ENCODE measurements at places on chromosomes 6 and 20.
A peak's percentile ranks its signal among the peaks of the same experiment; 100 is the strongest.

DNA sequence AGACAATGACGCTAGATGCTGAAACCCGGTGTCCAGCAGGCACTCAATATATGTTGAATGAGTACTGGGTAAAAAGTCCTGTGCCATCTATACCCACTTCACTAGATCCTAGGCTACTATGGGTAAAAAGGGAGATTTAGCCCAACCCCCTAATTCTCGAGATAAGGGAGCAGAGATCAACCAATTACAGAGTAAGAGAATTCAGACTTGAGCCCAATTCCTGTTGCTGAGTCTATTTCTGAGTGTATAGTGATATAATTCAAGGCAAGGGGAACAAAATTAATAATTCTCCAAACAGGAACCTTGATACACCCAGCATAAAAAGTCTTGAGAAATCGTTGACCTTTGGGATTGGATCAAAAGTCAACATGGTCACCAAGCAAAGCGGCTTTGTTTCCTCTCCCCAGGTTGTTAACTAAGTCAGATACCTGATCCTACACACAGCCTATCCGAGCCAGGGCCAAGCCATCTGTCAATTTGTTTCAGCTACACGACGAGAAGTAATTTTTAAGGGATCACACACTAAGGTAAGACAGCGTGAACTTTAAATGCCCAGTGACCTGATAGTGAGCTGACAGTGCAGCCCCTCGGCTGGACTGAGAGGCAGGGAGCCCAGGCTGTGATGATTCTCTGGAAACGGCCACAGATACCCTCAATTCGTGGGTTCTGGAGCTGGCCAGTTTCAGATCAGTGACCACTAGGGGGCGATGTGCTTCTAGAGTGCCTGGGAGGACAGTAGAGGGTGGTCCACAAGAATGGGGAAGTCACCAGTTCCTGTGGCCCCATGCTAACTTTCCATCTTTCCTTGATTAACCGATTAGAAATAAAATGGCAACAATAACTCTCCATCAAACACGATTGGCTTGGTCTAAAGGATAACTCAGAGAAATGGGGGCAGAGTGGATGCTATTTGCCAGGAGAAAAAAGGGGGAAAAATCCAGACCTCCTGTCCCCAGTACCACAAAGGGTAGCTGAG is 46.2 kb downstream of the SLC22A23 start:
- DNase-seq: no peak

DNA sequence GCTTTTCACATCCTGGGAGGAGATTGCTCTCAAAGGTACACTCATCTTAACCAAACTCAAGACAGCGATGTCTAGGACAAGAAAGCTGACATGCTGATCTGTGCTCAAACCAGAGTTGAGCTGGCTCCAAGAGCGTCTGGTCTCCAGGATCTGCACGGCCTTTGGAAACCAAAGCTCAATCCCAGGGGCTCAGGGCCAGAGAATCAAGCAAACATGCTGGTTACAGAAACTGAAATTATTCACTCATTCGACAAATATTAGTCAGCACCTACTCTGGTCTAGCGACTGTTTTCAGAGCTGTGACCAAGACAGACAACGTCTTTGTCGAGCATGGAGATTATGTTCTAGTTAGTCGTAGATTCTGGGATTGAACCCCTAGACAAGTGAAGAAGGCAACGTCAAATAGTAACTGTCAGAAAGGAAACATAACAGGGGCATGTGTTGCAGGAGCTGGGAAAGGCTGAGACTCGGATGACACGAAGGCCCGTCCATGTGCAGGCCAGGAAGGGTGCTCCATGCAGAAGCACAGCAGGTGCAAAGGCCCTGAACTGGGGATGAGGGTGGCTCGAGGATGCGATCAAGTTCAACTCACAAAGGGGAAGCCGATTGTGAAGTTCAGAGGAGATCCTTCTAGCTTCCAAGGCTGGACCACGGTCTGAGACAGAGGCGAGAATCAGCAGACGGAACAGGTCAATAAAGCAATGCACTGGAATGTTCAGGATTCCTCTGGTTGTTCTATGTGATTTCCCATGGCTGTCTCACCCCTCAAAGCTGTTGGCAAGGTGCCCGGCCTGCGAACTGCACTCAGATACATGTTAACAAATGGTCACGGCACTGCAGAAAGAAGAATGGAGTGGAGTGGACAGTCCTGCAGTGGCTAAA is 12.5 kb upstream of the PCK1 start:
- no peak for DNase-seq

DNA sequence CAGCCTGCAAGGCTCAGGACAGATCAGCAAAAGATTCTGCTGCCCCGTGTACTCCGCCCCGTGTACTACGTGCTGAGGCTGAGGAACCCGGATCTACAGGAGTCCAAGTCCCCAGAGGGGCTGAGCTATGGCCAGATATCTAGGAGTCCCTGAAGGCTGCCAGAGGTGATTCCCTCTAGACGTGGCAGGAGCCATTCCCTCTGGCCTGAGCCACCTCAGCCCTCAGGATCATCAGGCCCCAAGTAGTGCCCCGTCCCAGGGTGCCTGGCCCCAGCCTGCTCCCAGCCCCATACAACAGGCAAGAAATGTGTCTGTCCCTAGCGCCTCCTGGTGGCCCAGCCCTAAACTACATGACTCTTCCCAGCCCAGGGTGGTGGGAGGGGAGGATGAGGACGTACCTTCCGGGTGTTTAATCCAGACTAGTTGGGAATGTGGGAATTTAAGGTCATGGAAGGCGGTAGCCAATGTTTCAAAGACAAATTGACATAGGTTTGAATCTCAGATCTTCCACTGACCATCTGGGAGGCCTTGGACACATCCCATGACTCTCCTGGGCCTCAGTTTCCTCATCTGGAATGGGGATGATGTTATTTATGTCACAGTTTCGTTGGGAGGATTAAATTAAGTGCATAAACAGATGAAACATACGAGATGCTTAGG is 49.4 kb upstream of the PTPN1 start:
- DNase-seq: peak; percentile 91

DNA sequence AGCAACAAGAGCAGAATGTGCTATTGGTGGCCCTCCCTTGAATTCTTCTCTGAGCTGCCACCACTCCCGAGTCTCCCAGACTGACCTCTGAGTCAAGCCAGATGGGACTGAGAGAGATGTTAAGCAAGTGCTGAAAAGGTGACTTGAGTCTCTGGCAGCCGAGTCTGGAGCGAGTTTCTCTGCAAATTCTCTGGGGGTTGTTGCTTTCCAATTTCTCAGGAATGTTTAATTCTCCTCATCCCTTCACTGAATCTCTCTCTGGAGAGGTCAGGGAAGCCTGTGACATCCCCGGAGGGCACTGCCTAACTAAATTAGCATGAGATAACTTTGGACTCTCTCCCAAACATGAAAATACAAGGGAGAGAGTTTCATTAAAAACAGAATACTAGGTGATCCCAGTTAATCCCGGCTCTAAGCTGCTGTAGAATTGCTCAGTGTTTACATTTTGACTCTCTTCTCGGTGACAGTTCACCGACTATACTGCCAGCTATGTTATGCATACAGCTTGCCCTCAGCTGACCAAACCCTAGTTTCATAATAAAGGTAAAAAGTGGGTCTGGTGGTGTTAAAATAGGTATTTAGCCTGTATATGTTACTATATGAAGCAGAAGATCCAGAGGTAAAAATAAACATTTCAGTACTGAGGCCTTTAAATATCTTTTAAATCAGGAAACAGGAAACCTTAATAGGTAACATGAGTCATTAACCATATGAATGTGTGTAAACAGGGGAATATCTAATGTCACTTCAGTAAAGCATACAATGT is 157.9 kb downstream of the FOXC1 start:
- DNase-seq: no peak

GRCh38 chr6:35154262-35154661 is 13.1 kb upstream of the TCP11 start:
- no peak for DNase-seq

DNA sequence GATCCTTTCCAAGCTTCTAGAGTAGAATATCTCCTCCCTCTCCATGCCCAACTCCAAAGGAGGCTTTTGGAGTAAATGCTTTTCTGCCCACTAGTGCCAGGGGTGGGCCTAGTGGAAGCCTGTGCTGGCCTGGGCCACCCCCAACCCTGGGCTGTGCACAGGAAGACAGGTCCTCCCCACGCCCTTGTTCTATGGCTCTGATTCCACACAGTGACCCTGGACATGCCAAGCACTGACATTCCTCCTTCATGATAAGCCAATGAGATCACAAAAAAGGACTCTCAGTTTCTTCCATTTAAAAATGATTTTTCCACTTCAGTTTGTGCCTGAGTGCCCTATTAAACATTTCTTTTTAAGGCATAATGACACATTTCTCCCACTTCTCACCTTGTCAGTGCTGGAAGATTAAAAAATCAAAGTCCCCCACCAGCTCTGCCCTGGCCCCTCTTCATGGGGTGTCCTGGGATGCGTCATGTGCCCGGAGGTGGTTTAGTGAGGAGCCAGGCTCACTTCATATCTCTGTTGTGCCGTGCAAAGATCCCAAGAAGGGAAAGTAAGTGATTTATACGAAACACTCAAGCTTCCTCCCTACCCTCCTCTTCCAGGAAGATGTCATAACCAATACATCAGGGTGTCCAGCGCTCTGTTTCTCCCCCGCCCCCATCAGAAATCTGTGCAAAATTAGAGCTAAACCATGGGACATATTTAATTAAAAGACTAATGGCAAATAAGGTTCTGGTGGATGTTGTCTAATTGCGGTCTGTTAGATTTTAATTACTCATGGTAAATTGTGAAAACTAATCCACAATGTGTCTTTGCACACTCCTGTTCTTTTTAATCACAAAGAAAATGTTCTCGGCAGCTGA is 255.0 kb downstream of the NRN1 start:
- no peak for DNase-seq

DNA sequence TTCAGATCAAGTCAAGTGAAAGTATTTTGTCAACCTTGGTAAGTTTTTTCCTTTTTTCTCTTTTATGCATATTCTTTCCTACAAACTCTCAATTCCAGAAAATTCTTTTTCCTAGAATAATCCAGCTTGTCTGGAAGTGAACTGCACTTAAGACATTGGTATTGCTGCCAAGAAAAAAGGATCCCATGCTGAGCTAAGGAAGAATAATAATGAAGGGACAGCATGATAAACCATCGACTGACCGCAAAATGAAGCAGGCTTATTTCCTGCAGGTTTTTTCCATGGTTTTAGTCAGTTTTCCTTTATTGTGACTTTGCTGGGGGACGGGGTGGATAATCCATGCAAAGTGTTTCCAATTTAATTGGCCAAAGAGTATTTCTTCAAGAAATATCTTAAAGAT is 857.6 kb upstream of the SLC35B3 start:
- DNase-seq: no peak

DNA sequence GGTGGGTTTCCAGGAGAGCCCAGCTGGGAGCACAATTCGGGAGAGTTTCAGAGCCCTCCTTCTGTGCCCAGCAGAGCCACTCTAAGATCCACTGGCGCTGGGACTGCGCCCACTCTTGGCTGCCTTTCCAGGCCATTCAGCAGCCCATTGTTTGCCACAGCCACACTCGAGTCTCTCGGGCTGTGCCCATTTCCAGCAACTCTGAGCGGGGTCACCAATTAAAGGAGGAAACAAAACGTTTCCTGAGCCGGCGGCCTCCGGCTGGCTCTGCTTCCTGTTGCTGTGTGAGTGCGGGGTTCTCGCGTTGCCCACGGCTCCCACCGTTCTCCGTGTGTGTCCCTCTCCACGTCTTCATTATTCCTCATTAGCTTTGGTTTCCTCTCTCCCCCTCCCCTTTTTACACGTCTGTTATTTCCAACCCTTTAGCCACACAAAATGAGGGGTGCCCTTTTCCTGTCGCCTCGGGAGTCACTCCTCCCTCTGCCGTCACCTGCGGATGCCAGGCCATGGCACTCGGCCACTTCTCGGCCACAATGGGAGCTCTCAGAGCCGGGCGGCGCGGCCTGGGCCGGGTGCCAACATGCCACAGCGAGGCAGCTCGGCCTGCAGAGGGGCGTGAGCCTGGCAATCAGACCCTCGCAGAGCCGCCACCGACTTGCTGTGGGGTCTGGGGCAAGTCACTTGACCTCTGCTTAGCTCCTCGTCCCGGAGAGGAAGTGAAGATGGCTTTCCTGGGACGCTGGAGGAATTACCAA is 94.3 kb upstream of the NKX2-2 start:
- DNase-seq: no peak

DNA sequence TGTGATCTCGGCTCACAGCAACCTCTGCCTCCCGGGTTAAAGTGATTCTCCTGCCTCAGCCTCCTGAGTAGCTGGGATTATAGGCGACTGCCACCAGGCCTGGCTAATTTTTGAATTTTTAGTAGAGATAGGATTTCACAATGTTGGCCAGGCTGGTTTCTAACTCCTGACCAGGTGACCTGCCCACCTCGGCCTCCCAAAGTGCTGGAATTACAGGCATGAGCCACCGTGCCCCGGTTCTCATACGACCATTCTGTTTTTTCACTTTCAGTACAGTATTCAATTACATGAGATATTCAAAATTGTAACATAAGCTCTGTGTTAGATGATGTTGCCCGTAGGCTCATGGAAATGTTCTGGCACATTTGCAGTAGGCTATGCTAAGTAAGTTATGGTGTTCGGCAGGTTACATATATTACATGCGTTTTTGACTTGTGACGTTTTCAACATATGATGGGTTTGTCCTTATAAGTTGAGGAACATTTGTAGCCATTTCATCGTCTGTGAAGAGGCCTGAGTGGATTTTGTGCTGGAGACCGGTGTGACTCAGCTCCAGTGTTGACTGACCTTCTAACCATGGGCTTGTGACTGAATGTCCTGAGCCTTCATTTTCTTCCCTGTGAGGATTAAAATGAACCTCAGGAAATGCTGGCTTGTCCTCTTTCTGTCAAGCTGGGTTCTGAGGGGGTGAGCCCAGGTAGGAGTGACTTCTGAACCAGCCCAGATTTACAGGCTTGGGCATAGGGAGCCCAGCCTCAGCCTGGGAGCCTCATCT is 12.2 kb downstream of the PPARD start:
- DNase-seq: no peak

DNA sequence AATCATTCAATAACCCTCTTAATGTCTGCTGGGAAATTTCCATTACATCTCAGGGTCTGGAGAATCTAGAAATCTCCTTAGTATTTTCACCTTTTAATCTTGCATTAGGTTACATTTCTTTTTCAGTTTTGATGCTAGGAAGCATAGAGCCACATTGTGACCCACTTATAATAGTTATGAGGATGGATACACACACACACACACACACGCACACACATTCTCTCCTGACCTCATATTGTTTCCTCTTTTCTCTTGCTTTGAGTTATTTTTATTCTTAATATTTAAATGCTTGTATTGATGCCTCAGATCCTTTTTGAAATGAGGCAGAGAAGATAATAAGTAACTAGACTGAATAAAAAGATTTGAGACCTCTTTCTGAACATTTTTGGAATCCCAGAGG is 128.4 kb downstream of the KLHL32 start:
- DNase-seq: no peak

GRCh38 chr20:52251827-52252226 is 60.2 kb upstream of the ZFP64 start:
- no peak for DNase-seq

- no peak for DNase-seq
These were observed 147.0 kb upstream of the STXBP5 start for GRCh38 chr6:147057188-147057587.

- DNase-seq: no peak
These were observed 3.9 kb upstream of the PHF20 start for GRCh38 chr20:35767683-35768481.

- no peak for DNase-seq
These were observed 100.2 kb upstream of the POPDC3 start for GRCh38 chr6:105280033-105280432.

GRCh38 chr6:9186148-9186547 is 750.8 kb upstream of the SLC35B3 start:
- no peak for DNase-seq

Measured in HS-5 (cell line).